ENCODE measurements at places on chromosomes 4 and X. TPM values are rescaled to one million over a fixed set of nuclear protein-coding genes. Genes with fewer than 3 reads are reported as not detected.

DNA sequence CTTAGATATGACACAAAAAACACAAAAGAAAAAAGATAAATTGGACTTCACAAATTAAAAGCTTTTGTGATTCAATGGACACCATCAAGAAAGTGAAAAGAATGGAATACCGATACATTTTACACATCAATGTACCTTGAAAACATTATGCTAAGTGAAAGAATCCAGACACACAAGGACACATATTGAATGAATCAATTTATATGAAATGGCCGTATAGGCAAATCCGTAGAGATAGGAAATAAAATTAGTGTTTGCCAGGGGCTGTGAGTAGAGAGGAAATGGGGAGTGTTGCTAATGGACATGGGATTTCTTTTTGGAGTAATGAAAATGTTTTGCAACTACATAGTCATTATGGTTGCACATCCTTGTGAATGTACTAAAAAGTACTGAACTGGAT lies 3.1 kb downstream of the PGAM4 start:
- DNase-seq = no peak

GRCh38 chr4:40453912-40454311 lies 118.8 kb downstream of the CHRNA9 start:
- DNase-seq = no peak

MTNR1A gene
- not detected for total RNA-seq

- DNase-seq = no peak
These were observed 509.2 kb upstream of the HS3ST1 start for GRCh38 chr4:11937941-11938340.

MAB21L2 gene
- total RNA-seq = not detected

- no peak for DNase-seq
These were observed 47.2 kb downstream of the SYNPO2 start for GRCh38 chr4:118935819-118936218.

DNA sequence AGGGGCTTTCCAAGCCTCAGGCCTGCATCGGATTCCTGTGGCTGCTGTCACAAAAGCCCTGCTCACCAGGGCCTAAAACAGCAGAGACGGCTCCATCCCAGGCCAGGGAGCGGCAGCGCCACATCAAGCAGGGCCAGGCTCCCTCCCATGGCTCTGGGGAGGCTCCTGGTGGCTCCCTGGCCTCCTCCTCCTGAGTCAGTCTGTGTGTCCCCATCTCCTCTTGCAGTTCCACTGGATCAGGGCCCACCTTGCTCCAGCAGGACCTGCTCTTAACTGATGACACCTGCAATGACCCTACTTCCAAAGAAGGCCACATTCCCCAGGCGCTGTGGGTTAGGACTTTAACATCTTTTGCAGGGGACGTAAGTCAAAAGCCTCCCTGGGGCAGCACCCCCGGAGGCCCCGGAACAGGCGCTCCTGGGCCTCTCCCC lies 51.9 kb downstream of the CPZ start:
- peak; percentile 7 for DNase-seq

CT45A9 gene
- total RNA-seq = not detected

DNA sequence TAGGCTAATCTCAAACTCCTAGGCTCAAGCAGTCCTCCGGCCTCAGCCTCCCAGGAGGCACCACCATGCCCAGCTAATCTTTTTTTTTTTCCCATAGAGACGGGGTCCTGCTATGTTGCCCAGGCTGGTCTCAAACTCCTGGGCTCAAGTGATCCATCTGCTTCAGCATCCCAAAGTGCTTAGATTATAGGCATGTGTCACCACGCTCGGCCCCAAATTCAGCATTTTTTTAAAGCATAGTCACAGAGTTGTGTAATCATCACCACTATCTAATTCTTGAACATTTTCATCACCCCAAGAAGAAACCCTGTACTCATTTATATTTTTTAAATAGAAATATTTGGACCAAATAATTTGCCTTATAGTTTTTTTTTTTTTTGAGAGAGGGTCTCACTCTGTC lies 10.3 kb downstream of the CENPI start:
- DNase-seq = no peak

GRCh38 chrX:134782796-134783195 lies 124.5 kb upstream of the PLAC1 start:
- no peak for DNase-seq

GRCh38 chr4:6703786-6704185 lies 5.9 kb downstream of the MRFAP1L1 start:
- no peak for DNase-seq

- no peak for DNase-seq
These were observed 4.9 kb upstream of the PPEF1 start for GRCh38 chrX:18702362-18703195.

DNA sequence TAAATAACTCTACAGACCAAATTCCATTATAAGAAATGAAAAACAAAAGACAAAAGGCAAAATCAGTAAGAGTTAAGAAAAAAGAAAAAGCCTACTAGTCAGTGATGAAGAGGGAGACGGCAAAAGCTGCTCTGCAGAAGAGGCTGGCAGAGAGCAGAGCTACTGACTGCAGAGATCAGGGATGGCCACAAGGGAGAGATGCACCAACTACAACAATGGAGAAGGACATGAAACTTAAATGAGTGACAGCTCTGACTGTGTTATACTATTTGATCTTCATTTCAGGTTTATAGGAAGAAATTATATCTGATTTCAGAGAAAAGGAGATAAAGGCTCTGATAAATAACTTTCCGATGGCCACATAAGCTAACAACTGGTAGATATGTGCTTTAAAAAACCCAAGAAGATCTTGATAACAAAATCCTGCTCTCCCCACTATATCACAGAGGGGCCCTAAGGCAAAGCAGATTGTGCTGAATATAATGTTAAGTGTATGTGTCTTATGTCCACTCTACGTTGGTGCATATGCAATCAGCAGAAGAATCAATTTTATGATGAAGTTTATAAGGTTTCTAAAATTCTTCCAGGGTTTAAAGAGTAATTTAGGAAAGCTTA lies 58.4 kb upstream of the COX18 start:
- no peak for DNase-seq

CPE gene
- total RNA-seq = not detected

- no peak for DNase-seq
These were observed 140.5 kb downstream of the CHIC2 start for GRCh38 chr4:53923921-53924320.

DNA sequence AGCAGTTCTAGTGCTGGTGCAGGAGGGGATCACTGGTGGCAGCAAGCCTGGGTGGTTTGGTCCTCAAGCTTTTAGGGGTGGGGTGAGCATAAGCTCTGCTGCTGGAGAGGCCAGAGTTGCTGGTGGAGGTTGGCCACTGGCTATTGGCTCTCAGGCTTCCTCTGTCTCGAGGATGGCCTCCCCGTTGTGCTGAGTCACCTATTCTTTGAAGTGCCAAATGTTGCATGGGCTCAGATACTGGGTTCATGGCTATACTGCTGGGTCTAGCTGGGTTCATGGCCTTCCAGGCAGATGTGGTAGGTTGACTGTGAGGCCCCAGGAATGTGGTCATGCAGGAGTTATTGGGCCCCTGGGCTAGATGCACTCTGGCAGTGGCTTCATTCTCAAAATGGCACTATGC lies 466.3 kb downstream of the NAF1 start:
- no peak for DNase-seq

DNA sequence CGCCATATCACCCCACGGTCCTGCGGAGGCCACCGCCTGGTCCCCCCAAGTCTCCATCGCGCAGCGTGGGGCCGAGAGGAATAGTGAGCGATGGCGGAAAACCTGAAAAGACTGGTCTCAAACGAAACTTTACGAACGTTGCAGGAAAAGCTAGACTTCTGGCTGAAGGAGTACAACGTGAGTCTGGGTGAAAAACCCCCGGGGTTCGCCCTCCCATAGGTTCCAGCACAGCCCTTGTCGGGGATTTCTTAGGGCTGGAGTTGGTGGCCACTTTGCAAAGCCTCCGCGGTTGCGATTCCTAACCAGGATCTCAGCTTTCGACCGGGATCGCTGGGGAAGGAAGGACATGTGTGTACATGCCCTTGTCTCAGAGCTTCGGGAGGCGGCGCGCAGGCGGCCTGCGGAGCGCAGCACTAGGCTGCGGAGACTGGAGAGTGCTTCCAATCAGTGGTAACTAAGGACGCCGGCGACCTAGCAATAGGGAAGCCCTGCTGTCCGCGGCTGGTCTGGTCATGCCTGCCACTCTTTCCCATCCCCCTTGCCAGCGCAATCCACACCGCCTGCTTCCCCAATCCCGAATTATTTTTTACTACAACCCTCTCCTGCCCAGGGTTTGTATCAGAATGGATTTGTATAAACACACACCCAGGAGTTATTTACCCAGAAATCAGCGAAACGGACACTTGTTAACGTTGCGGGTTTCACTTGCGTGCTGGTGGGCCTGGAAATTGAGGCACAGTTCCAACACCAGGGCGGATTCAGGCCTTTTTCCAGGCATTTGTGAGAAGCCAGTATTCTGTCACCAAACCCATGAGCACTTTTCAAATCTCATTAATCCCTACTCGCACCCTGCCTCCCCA lies 741 bp downstream of the SPATA18 start:
- DNase-seq = peak; percentile 31

- DNase-seq = no peak
These were observed 12.4 kb upstream of the PACRGL start for GRCh38 chr4:20687864-20688263.

DNA sequence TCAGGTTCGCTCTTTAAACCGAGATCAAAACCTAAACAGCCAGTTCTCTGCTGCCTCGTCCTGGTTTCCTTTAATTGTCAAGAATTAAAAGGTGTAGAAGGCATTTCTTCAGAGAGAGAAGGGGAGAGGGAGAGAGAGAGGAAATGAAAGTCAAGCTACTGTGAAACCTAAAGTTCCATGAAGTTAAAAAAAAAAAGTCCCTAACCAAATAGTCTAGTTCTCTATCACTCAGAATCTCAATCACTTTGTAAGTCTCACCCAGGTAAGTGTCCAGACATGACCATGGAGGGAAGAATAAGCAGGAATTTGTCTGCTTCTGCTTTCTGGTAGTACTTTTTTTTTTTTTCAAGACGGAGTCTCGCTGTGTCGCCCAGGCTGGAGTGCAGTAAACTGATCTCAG lies 18.8 kb upstream of the SMIM14 start:
- no peak for DNase-seq

- DNase-seq = no peak
These were observed 33.0 kb upstream of the ANXA3 start for GRCh38 chr4:78518561-78518960.

GRCh38 chr4:41072021-41072777 lies 142.1 kb downstream of the APBB2 start:
- no peak for DNase-seq

SPANXN4 gene
- total RNA-seq = not detected

DNA sequence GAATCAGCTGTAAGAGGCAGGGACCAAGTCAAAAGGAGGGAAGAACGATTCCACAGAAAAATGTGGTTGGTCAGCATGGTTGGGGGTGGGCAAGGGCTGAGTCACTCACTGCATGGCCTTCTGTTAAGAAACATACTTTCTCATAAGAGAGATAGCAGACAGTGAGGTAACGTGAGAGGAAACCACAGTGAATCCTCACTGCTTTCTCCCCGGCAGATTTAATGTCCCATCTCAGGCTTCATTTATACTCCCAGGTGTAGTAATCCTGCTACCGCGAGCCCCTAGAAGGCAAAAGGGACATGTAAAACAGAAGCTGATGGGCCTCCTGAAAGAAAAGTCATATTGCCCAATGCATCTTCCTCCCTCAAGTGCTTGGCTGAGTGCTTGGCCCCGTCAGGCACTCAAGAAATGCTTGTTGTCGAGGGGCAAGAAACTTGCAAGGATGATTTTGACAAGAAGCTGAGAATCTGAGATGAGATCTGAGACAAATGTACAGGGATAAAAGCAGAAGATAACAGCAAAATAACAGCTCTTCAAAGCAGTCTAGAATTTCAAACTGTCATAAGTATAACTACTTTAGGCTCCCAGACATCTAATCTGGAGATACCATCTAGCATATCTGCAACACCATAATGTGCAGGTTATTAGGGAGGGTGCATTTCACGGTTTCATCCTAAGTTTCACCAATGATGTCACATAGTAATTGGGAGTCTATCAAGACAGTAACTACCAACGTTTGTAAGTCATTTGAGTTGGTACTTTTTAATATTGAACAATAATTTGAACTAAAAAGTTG lies 40.2 kb downstream of the SH3KBP1 start:
- no peak for DNase-seq

PPBP gene
- not detected for total RNA-seq

SPARCL1 gene
- total RNA-seq = not detected

GRCh38 chrX:82556588-82556987 lies 951.5 kb upstream of the POU3F4 start:
- no peak for DNase-seq

DNA sequence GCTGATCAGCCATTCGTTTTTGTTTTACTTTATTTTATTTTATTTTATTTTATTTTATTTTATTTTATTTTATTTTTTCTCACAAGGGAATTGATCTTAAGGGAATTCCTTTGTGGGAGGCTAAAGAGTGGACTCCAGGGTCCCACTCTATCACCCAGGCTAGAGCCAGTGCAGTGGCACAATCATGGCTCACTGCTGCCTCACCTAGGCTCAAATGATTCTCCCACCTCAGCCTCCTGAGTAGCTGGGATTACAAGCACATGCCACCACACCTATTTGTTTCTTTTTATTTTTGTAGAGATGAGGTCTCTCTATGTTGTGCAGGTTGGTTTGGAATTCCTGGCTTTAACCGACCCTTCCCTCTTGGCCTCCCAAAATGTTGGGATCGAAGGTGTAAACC lies 17.5 kb upstream of the PABPC4L start:
- DNase-seq = no peak

DNA sequence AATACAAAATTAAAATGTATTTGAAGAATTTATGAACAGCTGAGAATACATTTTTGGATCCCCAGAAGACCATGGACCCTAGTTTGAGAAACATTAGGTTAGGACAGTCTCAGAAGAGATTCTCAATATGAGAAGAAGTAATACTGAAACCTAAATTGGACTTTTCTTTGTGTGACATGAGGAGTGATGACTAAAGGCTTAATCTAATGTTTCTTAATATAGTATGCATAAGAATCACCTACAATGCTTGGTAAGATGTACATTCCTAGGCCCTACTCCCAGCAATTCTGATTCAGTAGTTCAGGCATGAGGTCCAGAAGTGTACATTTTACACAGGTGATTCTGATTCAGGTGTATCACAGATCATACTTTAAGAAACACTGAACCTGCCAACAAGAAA lies 31.6 kb upstream of the HUWE1 start:
- DNase-seq = no peak

- no peak for DNase-seq
These were observed 8.2 kb downstream of the MSANTD1 start for GRCh38 chr4:3257103-3257555.

GRCh38 chr4:47852136-47852535 lies 14.3 kb upstream of the CORIN start:
- DNase-seq = no peak

GRCh38 chrX:133384454-133384853 lies 30.8 kb downstream of the GPC4 start:
- no peak for DNase-seq

- DNase-seq = no peak
These were observed 33.5 kb downstream of the PCDH19 start for GRCh38 chrX:100376576-100376975.

DNA sequence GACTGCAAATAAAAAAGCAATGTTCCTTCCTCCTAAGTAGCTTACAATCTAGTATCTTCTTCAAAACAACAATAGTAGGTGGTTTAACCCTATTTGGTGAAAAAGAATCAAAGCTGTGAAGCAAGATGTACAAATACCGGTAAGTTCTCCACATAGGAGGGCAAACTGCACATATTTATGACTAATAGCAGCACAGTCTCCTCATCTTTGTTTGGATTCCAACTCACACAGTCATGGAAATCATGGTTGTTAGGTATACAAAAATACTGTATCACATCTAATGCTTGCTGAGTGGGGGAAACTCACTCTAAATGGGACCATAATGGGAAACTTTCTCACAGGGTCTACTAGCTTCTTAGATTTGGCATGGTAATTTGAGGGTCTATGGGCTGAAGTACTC lies 597.2 kb downstream of the INPP4B start:
- no peak for DNase-seq
